Immature natural killer cell (primary cell): ENCODE measurements at places on chromosomes 5 and 9. TPM values are rescaled to one million over a fixed set of nuclear protein-coding genes. Genes with fewer than 3 reads are reported as not detected.

The ARL14EPL gene
- polyA plus RNA-seq: not detected

GRCh38 chr5:89313804-89314588 is 431.0 kb upstream of the MEF2C start:
- peak; percentile 34 for DNase-seq

- no peak for DNase-seq
These were observed 17.6 kb downstream of the DMRT3 start for GRCh38 chr9:994005-994404.

- no peak for DNase-seq
These were observed 60.3 kb downstream of the HABP4 start for GRCh38 chr9:96510258-96510657.

- DNase-seq: no peak
These were observed 251.0 kb downstream of the DENND1A start for GRCh38 chr9:123678878-123679329.

GRCh38 chr9:121966706-121967105 is 126.4 kb downstream of the TTLL11 start:
- DNase-seq: no peak

The PCDHB10 gene
- polyA plus RNA-seq: not detected

DNA sequence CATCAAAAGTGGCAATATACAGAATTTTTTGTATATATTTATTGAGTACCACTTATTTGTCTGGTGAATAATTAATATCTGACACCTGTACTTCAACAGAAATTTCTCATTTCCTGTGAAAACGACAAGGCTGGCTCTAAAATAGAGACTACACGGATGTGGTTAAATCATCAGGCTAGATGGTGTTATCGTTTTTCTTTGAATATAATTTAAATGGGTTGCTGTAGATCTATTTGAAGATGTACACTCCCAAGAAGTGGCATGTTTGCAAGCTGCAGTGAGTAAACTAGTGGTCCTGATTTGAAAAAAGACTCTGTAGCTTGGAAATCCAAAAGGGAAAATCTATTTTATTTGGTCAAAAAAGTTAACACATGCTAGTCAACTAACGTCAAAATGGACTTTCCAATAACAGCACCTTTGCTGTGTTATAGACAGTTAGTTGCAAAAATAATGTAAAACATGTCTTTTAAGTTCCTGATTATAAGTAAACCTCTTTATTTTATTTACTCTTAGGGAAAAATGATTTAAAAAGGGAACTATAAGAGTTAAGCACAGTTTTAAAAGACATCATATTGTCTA is 13.8 kb downstream of the ST8SIA4 start:
- peak; percentile 62 for DNase-seq

DNA sequence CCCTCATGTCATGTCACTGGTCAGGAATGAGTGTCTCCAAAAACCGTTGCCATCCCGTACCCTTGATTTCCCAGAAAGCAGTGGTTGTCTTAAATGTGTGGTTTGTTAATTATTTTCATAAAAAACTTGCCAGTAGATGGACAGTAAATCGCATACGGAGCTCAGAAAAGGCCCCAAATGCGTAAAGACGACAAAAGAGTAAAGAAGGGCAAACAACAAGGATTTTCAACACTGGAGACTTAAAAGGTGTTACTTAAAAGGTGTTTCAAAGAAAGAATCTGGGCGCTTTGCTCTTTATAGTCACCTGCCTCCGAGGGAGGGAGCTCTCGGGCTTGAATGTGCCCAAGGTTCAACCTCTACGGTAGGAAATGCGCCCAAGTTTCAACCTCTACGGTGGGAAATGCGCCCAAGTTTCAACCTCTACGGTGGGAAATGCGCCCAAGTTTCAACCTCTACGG is 734 bp downstream of the KIF27 start:
- DNase-seq: no peak

- no peak for DNase-seq
These were observed 9.7 kb downstream of the ANKRD33B start for GRCh38 chr5:10573487-10574145.

GRCh38 chr5:147507480-147508126 is 2.3 kb downstream of the DPYSL3 start:
- DNase-seq: no peak

The PAPPA gene
- polyA plus RNA-seq: not detected

- DNase-seq: no peak
These were observed 258.1 kb downstream of the CTNND2 start for GRCh38 chr5:11646141-11646540.

DNA sequence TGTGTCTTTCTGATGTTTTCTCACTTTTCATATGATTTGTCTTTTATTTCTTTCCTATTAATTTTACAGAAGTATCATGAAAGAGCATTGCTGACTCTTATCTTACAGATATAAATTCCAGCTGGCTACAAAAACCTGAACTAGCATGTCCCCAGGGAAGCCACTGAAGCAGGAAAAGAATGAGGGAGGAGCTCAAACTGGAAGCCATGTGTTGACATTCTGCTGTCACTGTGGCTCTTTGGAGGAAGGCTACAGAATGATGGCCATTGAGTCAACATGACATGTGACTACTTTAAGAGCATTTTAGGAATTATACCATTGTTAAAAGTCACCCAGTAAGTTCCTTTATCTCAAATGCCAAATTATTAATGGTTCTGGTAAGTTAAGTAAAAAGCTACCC is 638.3 kb upstream of the DMAC1 start:
- no peak for DNase-seq

- DNase-seq: no peak
These were observed 263.2 kb downstream of the PJA2 start for GRCh38 chr5:109146591-109146990.

The DAB2IP gene
- 0.06 TPM for polyA plus RNA-seq

- DNase-seq: no peak
These were observed 97.9 kb downstream of the YIPF5 start for GRCh38 chr5:144072518-144072927.

DNA sequence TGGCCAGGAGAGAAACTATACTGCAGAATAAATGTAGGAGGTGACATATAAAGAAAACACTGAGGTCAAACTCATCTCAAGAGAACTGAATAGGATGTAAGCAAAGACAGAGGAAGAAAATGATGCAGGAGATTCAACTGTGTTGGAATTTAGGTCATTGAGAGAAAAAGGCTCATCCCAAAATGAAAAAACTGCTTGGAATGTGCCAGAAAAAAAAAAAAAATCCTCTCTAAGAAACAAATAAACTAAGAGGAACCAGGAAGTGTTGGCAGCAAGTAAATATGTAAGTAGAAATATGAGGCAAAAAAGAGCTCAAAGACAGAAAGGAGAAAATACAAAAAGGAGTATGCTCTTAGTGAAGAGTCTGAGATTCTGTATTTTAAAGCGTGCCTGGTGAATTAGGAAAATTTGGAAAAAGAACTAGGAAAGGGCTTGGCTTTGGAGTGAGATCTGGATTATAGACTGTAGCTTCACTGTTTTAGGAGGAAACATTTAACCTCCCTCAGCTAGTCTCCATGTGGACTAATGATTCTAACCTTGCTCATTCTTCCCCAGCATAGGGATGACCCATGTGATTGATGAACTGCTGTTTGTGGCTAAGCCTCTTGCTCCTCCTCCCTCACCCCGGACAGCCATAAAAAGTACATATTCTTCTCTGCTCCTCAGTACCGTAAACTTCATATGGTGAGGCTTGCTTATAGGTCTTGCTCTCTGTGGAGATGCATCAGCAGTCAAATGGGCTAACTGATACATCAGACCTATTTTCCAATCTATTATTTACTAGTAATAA is 185.6 kb upstream of the POU5F2 start:
- no peak for DNase-seq

GRCh38 chr5:78467752-78468357 is 107.4 kb downstream of the SCAMP1 start:
- DNase-seq: peak; percentile 10

The GDNF gene
- polyA plus RNA-seq: not detected

GRCh38 chr5:302966-303365 is 18.5 kb upstream of the AHRR start:
- no peak for DNase-seq

The ADAMTSL1 gene
- polyA plus RNA-seq: not detected
